NCI-H510A (cell line): ENCODE measurements at places on chromosomes 2 and 18.

DNA sequence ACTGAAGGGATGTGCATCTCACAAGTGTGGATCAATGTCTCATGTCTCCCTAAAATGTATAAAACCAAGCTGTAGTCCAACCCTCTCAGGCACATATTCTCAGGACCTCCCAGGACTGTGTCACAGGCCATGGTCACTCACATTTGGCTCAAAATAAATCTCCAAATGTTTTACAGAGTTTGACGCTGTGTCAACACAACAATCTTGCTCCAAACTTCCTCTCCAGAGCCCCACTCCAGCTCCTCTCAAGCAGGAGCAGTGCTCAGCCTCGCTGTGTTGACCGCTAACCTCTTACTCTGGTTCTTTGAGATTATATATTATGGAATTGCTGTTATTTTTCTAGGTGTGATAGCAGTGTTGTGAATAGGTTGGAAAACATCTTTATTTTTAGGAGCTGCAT is 56.2 kb downstream of the CYP27C1 start:
- no peak for DNase-seq

- DNase-seq: no peak
These were observed 16.6 kb upstream of the GALNT1 start for GRCh38 chr18:35564795-35565453.

- no peak for DNase-seq
These were observed 22.5 kb upstream of the SLC35G4 start for GRCh38 chr18:11586896-11587295.

DNA sequence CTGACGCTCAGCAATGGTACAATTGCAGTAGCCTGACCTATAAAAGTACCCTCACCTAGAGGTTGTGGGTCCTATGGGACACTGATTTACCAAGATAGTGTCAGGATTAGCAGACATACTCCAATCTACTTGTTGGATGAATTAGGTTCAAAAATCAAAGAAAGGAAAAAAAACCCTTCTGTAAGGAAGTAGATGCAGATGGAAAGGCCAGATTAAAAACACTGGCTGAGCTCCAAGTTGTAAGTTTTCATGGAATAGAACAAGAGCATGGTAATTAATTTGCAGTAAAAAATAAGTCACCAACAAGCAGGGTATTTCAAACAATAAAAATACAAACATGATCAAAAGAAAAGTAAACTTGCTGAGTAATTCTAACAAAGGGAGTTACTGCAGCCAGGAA is 26.4 kb downstream of the IDH1 start:
- no peak for DNase-seq

- no peak for DNase-seq
These were observed 66.6 kb downstream of the BCL2 start for GRCh38 chr18:63253014-63253413.

- DNase-seq: no peak
These were observed 20.2 kb downstream of the PSTPIP2 start for GRCh38 chr18:46051731-46052461.

DNA sequence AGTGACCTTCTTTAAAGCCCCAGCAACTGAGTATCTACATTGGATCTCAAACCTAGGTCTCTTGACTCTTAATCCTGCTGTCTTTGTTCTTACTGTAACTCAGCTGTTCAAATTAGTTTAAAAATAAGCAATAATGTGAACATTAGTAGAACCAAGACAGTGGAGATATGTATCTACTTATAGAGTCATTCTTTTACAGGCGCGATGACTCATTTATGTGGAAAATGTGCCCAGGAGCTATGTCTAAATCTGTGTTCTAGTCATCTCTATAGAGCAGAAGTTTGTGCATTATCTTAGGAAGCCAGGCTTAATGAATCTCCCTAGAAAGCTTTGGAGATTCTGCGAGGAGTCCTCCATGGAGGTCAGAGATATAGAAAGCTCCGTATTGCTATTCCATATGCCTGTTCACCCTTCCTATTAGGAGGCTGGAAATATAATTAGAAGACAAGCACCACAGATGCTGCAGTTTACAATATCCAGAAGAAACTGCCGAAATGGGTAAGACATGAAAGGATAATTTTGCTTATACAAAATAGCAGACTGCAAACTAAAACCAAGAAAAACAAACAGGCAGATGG is 211.6 kb downstream of the TRIB2 start:
- DNase-seq: no peak

- DNase-seq: no peak
These were observed 118.6 kb upstream of the PGAP1 start for GRCh38 chr2:197045115-197045514.
